ENCODE measurements at places on chromosomes 7 and 10. TPM values are rescaled to one million over a fixed set of nuclear protein-coding genes. Genes with fewer than 3 reads are reported as not detected.

DNA sequence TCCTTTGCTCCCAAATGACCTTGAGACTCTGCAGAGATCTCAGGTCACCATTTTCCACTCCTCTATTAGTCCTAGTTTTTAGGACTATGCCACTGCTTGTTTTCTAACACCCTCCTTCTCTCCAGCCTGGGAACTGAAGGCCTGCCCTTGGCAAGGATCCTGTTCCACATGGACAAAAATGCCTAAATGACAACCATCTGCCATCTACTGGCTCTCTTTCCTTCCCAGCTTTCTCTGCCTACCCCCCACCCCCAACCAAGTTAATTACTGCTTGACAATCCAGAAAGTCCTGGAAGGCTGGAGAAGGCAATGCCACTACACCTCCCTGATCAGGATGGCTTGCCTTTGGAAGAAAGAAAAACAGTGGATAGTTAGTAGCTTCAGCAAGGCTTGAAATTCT is 44.8 kb upstream of the SP8 start:
- no peaks in the 10 kb centered on the region for H3K4me1 ChIP-seq
- no peaks in the 10 kb centered on the region for H3K27me3 ChIP-seq
- H3K4me3 ChIP-seq = no peak overlapping the region

DNA sequence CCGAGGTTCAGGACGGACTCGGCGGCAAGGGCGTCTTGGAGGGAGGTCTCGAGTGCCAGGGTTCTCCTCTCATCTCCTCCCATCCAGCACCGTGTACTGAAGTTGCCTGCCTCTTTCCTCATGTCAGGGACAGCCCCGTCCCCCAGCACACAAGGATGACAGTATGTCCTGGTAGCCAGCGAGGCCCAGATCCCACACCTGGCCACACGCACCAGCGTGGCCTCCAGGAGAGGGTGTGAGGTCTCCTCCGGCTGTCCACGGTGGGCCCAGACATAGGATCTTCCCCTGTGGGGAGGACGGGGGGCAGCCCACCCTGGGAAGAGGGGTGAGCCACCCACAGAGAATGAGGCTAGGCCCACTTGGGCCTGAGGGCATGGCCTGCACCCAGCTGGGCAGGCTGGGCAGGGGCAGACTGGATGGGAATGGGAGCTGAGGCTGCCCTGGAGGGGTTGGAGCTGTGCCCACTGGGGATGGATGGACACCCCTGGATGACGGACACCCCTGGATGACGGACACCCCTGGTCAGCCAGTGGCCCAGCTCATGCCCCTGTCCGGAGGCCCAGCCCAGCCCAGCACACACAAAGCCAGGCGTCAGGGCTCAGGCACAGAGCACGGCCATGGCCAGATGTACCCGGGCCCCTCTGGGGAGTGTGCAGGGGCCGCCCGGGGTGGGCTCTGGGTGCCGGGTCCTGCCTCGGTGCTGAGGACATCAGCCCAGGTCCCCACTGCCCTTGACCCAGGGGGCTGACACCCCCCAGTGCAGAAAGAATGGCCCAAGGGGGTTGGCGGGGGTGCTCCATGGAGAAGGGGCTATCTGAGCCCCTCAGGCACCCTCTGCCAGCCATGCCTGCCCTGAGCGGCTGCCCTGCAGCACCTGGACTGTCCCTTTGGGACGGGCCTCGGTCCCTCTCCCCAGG is 30.9 kb upstream of the CFAP46 start:
- peaks cover 5% of the 10 kb centered on the region for H3K27me3 ChIP-seq
- no peaks in the 10 kb centered on the region for H3K36me3 ChIP-seq
- H3K4me1 ChIP-seq = no peaks in the 10 kb centered on the region

DNA sequence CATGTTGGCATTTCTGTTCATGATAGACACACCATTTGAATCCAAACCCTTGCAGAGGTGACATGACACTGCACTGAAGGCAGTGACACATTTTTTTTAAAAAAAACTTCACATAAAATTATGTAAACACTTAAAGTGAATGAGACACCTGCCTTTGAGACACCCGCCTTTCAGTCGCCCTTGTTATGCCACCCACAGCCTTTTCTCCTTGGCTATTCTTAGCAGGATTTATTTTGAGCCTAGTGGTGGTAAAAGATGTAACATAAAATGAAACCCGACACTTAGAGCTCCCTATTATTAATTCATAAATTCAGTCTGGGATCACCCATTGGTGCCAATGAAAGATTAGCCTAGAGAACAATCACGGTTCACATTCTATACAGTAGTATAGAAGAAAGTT is 161.3 kb downstream of the DYNC1I1 start:
- no peaks in the 10 kb centered on the region for H3K4me1 ChIP-seq
- no peak overlapping the region for H3K4me3 ChIP-seq
- no peaks in the 10 kb centered on the region for H3K36me3 ChIP-seq
- no peak for DNase-seq
- H3K27ac ChIP-seq = no peak overlapping the region
- no peaks in the 10 kb centered on the region for H3K27me3 ChIP-seq

Gene CALHM2
- 3.4 TPM for polyA plus RNA-seq

Gene TMEM184A
- polyA plus RNA-seq = not detected

DNA sequence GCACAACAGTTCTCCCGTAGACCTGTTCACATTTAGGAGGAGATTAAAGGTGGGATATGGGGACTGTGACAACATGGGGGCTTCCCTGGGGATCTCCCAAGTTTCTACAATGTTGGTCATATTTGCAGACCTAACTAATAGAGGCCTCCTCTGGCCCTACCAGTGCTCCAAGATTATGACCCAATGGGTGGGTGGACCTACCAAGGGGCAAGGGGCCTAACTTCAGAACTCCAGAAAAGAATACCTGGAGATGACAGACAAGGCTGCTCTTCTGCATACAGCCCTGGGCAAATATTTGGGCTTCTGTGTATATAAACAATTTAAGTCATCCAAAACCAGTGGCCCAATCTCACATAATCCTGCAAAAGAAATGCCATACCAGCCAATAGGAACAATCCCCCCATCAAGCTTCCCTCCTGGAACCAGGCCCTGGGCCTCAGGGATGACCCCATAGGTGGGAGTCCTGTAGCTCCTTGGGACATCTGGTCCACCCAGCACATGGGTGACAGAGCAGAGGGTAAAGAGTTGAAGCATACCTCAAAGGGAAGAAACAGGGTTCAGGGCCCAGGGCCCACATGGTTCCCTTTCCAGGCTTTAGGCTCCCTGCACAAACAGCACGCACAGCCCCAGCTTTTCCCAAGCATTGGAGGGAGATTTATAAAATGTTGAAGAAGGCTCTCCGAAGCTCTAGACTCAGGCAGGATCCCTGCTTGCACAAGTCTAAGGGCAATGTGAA is 86.1 kb upstream of the CHST15 start:
- H3K4me1 ChIP-seq = peaks cover 14% of the 10 kb centered on the region
- H3K27ac ChIP-seq = no peak overlapping the region
- no peak overlapping the region for H3K4me3 ChIP-seq
- no peaks in the 10 kb centered on the region for H3K27me3 ChIP-seq
- no peak for DNase-seq

DNA sequence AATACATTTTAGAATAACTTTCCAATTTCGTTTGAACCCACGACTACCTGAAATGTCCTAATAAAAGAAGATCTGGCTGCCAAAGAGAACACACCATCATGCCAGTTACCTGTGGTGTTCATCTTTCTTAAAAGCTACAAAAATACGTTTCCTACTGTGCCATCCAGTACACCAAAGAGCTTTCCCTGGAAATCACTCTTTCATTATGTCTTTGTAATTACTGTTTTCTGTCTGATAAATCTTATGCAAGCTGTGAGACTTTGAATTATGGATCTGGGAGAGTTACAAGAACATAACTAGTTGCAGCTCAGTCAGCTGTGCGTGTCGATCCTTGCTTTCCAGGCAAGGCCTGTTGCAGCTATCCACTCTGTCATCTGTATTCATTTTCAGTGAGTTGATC is 12.5 kb upstream of the POM121L12 start:
- no peaks in the 10 kb centered on the region for H3K27me3 ChIP-seq
- H3K4me1 ChIP-seq = no peaks in the 10 kb centered on the region
- no peak for DNase-seq
- H3K27ac ChIP-seq = no peak overlapping the region
- H3K36me3 ChIP-seq = no peaks in the 10 kb centered on the region

Gene EIF4H
- 228 TPM for polyA plus RNA-seq

DNA sequence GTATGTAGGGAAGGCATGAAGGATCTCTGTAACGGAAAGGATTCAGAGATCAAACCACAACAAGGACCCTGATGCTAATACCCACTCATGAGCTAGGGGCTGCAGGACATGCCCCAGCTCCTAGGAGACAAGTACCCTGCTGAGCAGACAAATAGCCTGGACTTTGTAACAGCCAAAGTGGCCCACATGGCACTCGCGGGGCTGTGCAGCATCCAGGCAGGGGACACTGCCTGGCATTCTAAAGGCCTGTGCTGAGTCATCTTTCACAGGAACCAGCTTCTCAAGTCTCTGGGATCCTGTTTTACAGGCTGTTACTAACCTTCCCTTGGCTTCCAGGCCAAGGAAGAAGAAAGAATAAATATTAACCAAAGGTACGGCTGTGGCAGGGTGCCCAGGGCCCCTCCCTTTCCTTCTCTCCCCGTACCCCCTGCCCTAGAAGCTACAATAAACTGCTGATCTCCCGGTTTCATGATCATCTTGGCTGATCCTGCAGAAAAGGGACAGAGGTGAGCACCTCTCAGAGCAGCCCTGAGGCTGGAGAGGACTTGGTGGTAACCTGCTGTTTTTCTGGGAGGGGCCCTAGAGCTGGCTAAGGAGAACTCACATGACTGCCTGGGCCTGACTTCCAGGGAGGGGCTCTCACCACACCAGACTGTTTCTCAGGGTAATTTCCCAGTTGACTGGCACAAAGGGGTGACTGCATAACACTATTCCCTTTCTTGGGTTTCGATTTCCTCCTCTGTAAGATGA is 4.2 kb upstream of the RPEL1 start:
- no peaks in the 10 kb centered on the region for H3K36me3 ChIP-seq
- H3K4me3 ChIP-seq = no peak overlapping the region
- peaks cover 3% of the 10 kb centered on the region for H3K27me3 ChIP-seq
- H3K4me1 ChIP-seq = peaks cover 18% of the 10 kb centered on the region
- no peak overlapping the region for H3K27ac ChIP-seq
